ENCODE measurements at places on chromosomes 13 and 19. TPM values are rescaled to one million over a fixed set of nuclear protein-coding genes. Genes with fewer than 3 reads are reported as not detected.

DNA sequence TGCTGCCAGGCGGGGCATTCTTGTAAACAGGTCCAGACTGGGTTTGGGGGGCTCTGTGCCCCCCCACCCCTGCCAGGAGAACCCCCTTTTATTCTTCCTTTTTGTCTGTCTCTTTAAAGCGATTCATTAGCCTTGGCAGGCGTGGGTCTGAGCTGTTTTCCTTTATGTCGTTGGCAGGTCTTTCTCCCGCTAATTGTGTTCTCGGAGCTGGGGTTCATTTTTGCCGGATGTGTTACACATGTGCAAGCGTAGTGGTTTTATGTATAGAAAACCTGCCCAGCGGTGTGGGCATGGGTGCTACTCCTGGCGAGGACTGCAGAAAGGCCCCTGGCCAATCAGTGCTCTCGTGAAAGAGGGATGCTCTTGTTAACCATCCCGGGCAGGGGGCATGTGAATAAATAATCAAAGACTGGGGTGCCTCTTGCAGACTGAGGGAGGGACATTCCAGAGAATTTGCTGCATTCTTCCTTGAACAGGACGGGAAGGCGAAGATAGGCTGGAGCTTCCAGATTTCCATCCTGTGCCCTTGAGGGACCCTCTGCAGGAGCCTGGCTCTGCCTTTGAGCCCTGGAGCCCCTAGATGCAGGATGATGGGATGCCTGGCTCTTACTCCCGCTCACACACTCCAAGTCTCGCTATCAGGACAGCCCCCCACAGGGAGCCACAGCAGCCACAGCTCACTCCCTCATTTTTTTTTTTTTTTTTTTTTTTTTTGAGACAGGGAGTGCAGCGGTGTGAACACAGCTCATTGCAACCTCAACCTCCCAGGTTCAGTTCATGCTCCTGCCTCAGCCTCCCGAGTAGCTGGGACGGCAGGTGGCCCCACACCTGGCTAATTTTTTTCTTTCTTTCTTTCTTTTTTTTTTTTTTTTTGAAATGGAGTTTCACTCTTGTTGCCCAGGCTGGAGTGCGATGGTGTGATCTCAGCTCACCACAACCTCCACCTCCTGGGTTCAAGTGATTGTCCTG, 14.1 kb downstream of the CARM1 start:
- DNase-seq, result no peak

DNA sequence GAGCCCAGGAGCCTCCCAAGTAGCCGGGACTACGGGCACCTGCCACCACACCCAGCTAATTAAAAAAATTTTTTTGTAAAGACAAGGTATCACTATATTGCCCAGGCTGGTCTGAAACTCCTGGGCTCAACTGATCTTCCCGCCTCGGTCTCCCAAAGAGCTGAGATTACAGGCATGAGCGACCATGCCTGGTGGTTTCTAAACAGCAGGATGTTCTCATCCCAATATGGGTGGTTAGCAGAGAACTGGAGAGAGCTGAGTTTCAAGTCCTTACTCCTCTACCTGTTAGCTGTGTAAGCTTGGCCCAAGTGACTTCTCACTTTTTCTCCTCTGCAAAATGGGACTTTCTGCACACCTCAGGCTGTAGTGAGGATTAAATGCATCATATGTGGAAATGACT, 8.0 kb downstream of the TMEM91 start:
- DNase-seq, result no peak

- no peak for DNase-seq
Measured at GRCh38 chr19:49229416-49229815, 71.8 kb downstream of the TRPM4 start.

DNA sequence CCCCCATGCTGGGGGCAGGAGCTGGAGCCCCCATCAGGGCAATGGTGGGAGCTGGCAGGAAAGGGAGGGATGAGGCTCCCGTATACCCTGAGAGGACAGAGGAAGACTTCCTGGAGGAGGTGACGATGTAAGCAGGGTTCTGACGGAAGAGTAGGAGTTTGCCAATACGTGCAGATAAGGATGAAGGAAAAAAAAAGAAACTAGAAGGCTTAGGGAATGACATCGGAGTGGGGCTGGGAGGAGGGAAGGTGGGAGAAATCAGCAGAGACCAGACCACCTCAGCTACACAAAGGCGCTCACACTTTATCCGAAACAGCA, 32.3 kb downstream of the ARHGEF18 start:
- no peak for DNase-seq

- DNase-seq, result no peak
Measured at GRCh38 chr13:45113233-45114224, 6.8 kb upstream of the GTF2F2 start.

GRCh38 chr19:40510526-40511115, 43.8 kb downstream of the SPTBN4 start:
- DNase-seq, result no peak

GRCh38 chr13:43431290-43431716, 355.5 kb downstream of the ENOX1 start:
- DNase-seq, result no peak

DNA sequence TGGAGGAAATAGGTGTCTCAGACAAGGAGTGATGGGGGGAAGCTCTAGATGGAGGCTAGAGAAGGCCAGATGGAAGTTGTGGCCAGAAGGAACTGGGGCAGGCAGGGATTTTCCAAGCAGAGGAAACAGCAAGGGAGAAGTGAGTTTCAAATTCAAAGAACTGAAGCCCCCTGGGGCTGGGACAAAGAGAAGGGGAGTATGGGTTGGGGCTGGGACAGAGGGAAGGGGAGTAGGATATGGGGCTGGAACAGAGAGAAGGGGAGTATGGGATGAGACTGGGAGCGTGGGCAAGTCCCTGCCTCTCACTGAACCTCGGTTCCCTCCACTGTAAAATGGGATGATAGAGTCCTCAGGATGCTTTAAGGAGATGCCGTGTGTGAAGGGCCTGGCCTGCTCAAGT, 1.9 kb upstream of the GTF2F1 start:
- DNase-seq, result no peak

DNA sequence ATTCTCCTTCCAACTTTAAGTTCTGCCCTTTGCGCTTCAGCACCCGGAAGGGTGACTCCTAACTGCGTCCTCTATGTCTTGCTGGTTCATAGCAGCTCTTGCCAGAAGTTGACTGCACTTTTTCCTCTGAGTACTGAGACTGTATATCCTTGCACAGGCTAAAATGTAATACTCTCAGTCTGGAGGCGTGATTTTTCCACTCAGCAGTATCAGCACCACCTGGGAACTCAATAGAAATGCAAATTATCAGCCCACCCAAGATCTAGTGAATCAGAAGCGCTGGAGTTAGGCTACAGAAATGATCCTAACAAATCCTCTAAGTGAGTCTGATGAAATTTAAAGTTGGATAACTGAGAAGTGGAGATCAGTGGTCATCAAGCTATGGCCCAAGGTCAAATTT, 1611.9 kb upstream of the SLC10A2 start:
- no peak for DNase-seq

- no peak for DNase-seq
Measured at GRCh38 chr13:31053091-31053490, 108.6 kb downstream of the HSPH1 start.

GRCh38 chr13:98570929-98571372, 6.0 kb downstream of the STK24 start:
- no peak for DNase-seq

The SLC17A7 gene
- total RNA-seq, result 4.2 TPM

The NCAN gene
- 184 TPM for total RNA-seq

The LENG9 gene
- 1.2 TPM for total RNA-seq

The ZNF823 gene
- total RNA-seq, result 16.0 TPM

The TMPRSS9 gene
- total RNA-seq, result 0.59 TPM

The NCCRP1 gene
- 0.10 TPM for total RNA-seq

The TMEM38A gene
- 18.6 TPM for total RNA-seq

The PODNL1 gene
- total RNA-seq, result 1.2 TPM

The MISP3 gene
- total RNA-seq, result 5.2 TPM

Measured in spinal cord (tissue), 10 donors.